ENCODE measurements at places on chromosomes 3 and 15. TPM values are rescaled to one million over a fixed set of nuclear protein-coding genes. Genes with fewer than 3 reads are reported as not detected.

Gene MOBP
- polyA plus RNA-seq, result 19.5 TPM

Gene ACP3
- 2.6 TPM for polyA plus RNA-seq

Gene CATSPER2
- 59.0 TPM for polyA plus RNA-seq

Gene RFTN1
- polyA plus RNA-seq, result 22.2 TPM

Gene CCDC54
- polyA plus RNA-seq, result 112 TPM

Gene GHRL
- polyA plus RNA-seq, result 1.0 TPM

Gene GRAMD2A
- 3.1 TPM for polyA plus RNA-seq

Gene HTR3D
- polyA plus RNA-seq, result not detected

Gene GPR176
- polyA plus RNA-seq, result 23.1 TPM

Gene ROPN1B
- 534 TPM for polyA plus RNA-seq

Gene CHDH
- 13.5 TPM for polyA plus RNA-seq

Gene AADACL2
- polyA plus RNA-seq, result 0.36 TPM

Gene SAMD7
- 0.25 TPM for polyA plus RNA-seq

Gene GFM1
- 48.1 TPM for polyA plus RNA-seq

Gene SCAANT1
- 4.4 TPM for polyA plus RNA-seq

Gene ECE2
- polyA plus RNA-seq, result 1.1 TPM

Gene C3orf70
- 11.9 TPM for polyA plus RNA-seq

Gene ZNF860
- 1.5 TPM for polyA plus RNA-seq

Gene SST
- polyA plus RNA-seq, result 0.84 TPM

Gene RAD51
- polyA plus RNA-seq, result 76.1 TPM

Gene CMTM8
- polyA plus RNA-seq, result 1.8 TPM

Gene RETNLB
- polyA plus RNA-seq, result not detected

Gene FOXB1
- polyA plus RNA-seq, result 7.4 TPM

Gene GP5
- not detected for polyA plus RNA-seq

Gene FAM81A
- 4.4 TPM for polyA plus RNA-seq

Gene SH3GL3
- 112 TPM for polyA plus RNA-seq

Gene C2CD4A
- 0.08 TPM for polyA plus RNA-seq

Gene NR1I2
- polyA plus RNA-seq, result 0.57 TPM

Gene NOP10
- polyA plus RNA-seq, result 86.2 TPM

Gene HIGD2B
- 10.2 TPM for polyA plus RNA-seq

Gene GOLGA8J
- polyA plus RNA-seq, result 6.3 TPM

Measured in testis (tissue), 5 donors.